ENCODE measurements at places on chromosomes 4 and X. TPM values are rescaled to one million over a fixed set of nuclear protein-coding genes. Genes with fewer than 3 reads are reported as not detected.
A peak's percentile ranks its signal among the peaks of the same experiment; 100 is the strongest.

OCRL gene
- 12.5 TPM for total RNA-seq

DNA sequence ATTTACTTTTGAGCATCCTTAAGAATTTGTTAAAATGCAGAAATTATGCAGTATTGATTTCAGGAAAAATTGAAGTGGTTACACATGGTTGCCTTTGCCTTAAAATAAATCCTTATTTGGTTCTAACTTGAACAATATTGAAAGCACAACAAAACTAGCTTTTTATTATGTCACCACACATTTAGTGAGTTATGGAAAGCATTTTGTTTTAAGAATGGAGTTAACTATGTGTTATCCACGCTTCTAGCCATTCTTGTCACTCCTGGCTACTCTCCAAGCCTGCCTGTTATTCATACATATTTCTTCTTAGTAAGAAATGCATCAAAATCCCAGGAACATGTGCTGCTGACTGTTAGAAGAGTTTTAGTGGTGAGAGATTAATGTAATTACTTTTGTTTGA lies 73.9 kb downstream of the FAT4 start:
- no peak overlapping the region for H3K27ac ChIP-seq
- H3K4me1 ChIP-seq = no peaks in the 10 kb centered on the region
- no peak for DNase-seq
- no peaks in the 10 kb centered on the region for H3K27me3 ChIP-seq
- no peak overlapping the region for H3K4me3 ChIP-seq

- H3K4me3 ChIP-seq = no peak overlapping the region
- no peaks in the 10 kb centered on the region for H3K4me1 ChIP-seq
- H3K36me3 ChIP-seq = no peaks in the 10 kb centered on the region
These were observed 17.0 kb downstream of the MTHFD2L start for GRCh38 chr4:74174941-74175340.

DNA sequence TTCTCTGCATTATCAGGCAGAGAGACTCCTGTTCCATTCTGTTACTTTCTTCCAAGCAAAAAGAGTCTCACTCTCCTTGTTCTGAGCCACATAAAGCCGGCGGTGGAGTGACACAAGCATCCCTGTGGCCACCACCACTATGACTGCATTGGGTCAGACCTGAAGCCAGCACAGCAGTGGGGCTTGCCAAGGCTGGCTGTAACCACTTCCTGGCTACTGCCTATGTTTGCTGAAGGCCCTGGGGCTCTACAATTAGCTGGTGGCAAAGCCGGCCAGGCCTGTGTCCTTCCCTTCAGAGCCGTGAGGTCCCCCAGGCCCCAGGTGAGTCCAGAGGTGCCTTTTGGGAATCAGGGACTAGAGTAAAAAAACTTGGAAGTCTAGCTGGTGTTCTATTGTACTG lies 31.8 kb downstream of the PLAC8 start:
- H3K4me3 ChIP-seq = no peak overlapping the region
- H3K4me1 ChIP-seq = peaks cover 13% of the 10 kb centered on the region
- DNase-seq = peak; percentile 24
- H3K36me3 ChIP-seq = no peaks in the 10 kb centered on the region
- peak overlapping the region; percentile 22 for H3K27ac ChIP-seq

TCEAL7 gene
- 2.1 TPM for total RNA-seq

- no peaks in the 10 kb centered on the region for H3K4me1 ChIP-seq
- DNase-seq = no peak
- no peaks in the 10 kb centered on the region for H3K27me3 ChIP-seq
- H3K27ac ChIP-seq = no peak overlapping the region
- H3K4me3 ChIP-seq = no peak overlapping the region
These were observed 181.2 kb upstream of the PPP3CA start for GRCh38 chr4:101528526-101528925.

DNA sequence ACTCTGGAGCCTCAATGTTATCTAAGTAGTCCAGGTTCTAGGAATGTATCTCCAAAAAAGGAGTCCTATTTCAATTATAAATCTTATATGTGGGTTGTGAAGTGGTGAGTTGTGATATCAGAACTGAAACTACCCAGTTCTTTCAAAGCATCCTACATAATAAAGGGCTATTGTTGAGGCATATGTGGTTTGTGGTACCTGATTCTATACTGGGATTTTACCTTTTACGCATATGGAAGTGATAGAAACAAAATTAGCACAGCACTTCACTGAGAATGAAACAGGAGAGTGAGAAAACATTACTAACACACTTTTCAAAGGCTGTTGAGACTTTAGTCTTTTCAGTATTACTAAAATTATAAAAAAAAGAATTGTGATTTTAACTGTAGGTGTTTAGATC lies 417.7 kb upstream of the GALNT7 start:
- no peak overlapping the region for H3K27ac ChIP-seq
- no peaks in the 10 kb centered on the region for H3K4me1 ChIP-seq
- no peak for DNase-seq

- H3K27ac ChIP-seq = no peak overlapping the region
- no peak for DNase-seq
- H3K4me1 ChIP-seq = no peaks in the 10 kb centered on the region
- no peak overlapping the region for H3K4me3 ChIP-seq
These were observed 207.2 kb downstream of the FGF13 start for GRCh38 chrX:138504273-138504672.

PRKG2 gene
- total RNA-seq = 6.8 TPM

CNKSR2 gene
- 6.4 TPM for total RNA-seq

DNA sequence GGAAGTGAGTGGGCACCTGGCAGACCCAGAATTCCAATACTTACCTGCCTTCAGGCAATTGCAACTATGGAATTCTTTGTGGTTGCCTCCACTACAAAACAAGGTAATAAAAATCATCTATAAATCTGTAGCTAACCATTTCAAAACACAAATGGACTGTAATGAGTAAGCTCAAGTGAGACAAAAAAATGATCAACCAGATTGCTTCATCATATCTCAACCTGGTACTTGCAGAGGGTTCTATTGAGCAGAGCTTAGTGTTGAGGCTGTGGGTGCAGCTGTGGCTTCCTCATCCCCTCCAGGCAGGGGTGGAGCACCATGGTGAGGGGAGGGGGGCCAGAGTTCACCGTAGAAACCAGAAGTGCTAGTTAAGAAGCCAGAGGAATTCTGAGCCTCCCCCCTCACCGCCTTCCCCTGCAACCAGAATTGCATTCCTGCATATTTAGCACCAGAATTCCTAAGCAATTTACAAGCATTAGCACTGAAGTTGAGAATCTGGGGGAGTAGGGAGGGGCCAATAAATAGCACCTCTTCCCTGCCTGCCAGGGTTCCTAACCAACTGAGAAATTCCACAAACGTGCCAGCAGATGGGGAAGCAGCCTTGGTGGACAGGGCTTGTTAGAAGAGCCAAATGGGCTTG lies 11.5 kb downstream of the CTAG1A start:
- H3K27me3 ChIP-seq = no peaks in the 10 kb centered on the region
- no peak for DNase-seq
- H3K27ac ChIP-seq = no peak overlapping the region
- H3K4me1 ChIP-seq = no peaks in the 10 kb centered on the region

- H3K4me1 ChIP-seq = peaks cover 5% of the 10 kb centered on the region
- peak within 1 kb of the TSS; percentile 79 for H3K27ac ChIP-seq
- no peaks in the 10 kb centered on the region for H3K36me3 ChIP-seq
- peak; percentile 70 for DNase-seq
- peak within 1 kb of the TSS; percentile 54 for H3K4me3 ChIP-seq
These were observed at the start of gene BMP3 for GRCh38 chr4:81030061-81030980. Gene BMP3 (plus strand): TSS chr4:81030708. CDS start chr4:81031285, 577 bp downstream.

- H3K36me3 ChIP-seq = no peaks in the 10 kb centered on the region
- DNase-seq = peak; percentile 75
- H3K4me3 ChIP-seq = no peak overlapping the region
- no peaks in the 10 kb centered on the region for H3K27me3 ChIP-seq
- no peak overlapping the region for H3K27ac ChIP-seq
These were observed 17.9 kb upstream of the SLC34A2 start for GRCh38 chr4:25637581-25638220.

CFAP99 gene
- 21.0 TPM for total RNA-seq

CTAG2 gene
- total RNA-seq = not detected

SSX2B gene
- total RNA-seq = not detected

RENBP gene
- 32.8 TPM for total RNA-seq

DNA sequence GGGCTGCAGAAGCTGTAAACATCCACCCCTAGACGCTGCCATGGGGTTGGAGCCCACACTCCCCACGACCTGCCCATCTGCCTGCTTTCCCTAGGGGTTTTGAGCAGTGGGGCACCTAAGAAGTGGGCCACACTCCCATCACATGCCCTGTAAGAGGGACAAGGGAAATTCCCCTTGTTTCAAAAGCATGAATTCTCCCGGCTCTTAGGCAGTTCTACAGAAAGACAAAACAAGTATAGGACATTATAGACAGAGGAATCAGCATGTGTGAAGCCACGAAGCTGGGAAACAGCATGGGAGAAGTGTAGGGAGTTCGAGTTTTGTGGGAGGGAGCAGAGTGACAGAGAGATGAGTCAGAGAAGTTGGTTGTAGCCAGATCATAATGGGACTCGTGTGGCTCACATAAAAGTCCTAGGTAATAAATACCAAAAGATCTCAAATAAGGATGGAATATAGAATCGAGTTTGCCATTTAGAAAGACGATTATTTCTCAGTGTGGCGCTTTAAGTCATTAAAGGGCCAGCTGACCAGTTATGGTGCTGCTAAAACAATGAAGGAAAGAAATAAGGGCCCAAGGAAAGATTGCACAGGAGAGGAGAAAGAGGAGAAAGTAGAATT lies 23.9 kb downstream of the APOO start:
- no peak overlapping the region for H3K4me3 ChIP-seq
- no peaks in the 10 kb centered on the region for H3K27me3 ChIP-seq
- no peak for DNase-seq
- H3K4me1 ChIP-seq = peaks cover 4% of the 10 kb centered on the region

GRCh38 chrX:118261151-118261550 lies 84.8 kb upstream of the WDR44 start:
- no peaks in the 10 kb centered on the region for H3K4me1 ChIP-seq
- H3K27me3 ChIP-seq = no peaks in the 10 kb centered on the region
- no peak overlapping the region for H3K4me3 ChIP-seq
- no peaks in the 10 kb centered on the region for H3K36me3 ChIP-seq
- no peak for DNase-seq

DNA sequence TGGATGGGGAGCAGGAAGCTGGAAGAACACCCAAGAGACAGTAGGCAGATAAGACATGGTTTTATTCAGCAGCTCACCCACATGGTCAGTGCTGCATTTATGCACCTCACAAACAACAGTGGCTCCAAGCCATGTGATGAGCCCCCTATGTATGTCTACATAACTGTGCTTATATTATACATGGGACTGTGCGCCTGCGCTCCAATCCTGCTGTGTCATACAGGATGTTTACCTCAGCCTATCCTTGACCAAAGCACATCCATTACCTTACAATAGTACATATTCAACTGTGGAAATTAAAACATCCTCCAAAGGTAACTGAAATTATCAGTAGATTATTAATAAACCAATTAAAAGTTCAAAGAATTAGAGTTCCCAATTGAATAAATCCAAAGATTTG lies 44.1 kb upstream of the SGMS2 start:
- no peaks in the 10 kb centered on the region for H3K27me3 ChIP-seq
- no peak overlapping the region for H3K27ac ChIP-seq
- H3K36me3 ChIP-seq = no peaks in the 10 kb centered on the region

- no peaks in the 10 kb centered on the region for H3K27me3 ChIP-seq
- no peak for DNase-seq
- H3K36me3 ChIP-seq = no peaks in the 10 kb centered on the region
- no peak overlapping the region for H3K27ac ChIP-seq
- no peak overlapping the region for H3K4me3 ChIP-seq
These were observed 199.9 kb upstream of the NEIL3 start for GRCh38 chr4:177109769-177110168.

DNA sequence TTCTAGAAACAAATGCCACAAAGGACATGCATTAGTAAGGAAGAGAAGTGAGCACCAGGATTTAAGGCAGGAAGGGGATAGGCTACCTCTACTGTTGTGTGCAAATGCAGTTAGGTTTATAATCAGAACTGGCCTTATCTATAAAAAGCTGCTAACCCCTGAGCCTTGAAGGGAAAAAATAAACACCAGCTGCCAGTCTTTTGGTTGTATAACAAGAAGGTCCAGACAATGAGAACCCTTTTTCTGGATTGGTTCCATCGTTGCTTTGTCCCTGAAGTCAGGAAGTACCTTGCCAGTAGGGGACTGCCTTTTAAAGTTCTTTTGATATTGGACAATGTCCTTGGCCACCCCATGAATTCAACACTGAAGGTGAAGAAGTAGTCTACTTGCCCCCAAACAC lies 126.7 kb upstream of the OTUD4 start:
- no peak overlapping the region for H3K27ac ChIP-seq
- H3K27me3 ChIP-seq = no peaks in the 10 kb centered on the region
- H3K36me3 ChIP-seq = no peaks in the 10 kb centered on the region
- H3K4me3 ChIP-seq = no peak overlapping the region

- no peaks in the 10 kb centered on the region for H3K36me3 ChIP-seq
- no peaks in the 10 kb centered on the region for H3K27me3 ChIP-seq
- peaks cover 4% of the 10 kb centered on the region for H3K4me1 ChIP-seq
- H3K4me3 ChIP-seq = no peak overlapping the region
- DNase-seq = no peak
These were observed 18.8 kb downstream of the SLC7A11 start for GRCh38 chr4:138223231-138223910.

DNA sequence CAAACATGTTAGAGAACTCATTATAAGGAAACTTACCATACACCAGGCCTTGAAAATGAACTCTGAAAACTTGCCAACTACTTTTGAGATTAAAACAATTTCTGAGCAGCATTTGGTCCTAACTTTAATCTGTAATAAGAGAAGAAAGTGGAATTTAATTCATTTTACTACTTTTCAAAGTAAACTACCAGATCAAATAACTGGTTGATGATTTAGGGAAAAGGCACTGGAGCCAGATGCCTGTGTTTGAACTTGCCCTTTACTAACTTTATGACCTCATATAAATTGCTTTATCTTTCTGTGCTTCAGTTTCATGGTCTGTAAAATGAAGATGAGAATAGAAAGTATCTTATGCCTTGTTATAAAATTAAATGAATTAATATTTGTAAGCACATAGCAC lies 159.9 kb upstream of the PCDH18 start:
- H3K4me1 ChIP-seq = no peaks in the 10 kb centered on the region
- no peak overlapping the region for H3K4me3 ChIP-seq
- no peak overlapping the region for H3K27ac ChIP-seq
- no peaks in the 10 kb centered on the region for H3K36me3 ChIP-seq

- no peaks in the 10 kb centered on the region for H3K27me3 ChIP-seq
- H3K27ac ChIP-seq = peak overlapping the region; percentile 60
These were observed 192.7 kb downstream of the SPRY1 start for GRCh38 chr4:123589301-123589700.

MSX1 gene
- total RNA-seq = 16.8 TPM

GRCh38 chrX:40736170-40736505 lies 796 bp upstream of the MED14 start:
- no peaks in the 10 kb centered on the region for H3K36me3 ChIP-seq
- no peaks in the 10 kb centered on the region for H3K4me1 ChIP-seq
- no peak for DNase-seq
- peak overlapping the region; percentile 92 for H3K27ac ChIP-seq
- H3K4me3 ChIP-seq = peak overlapping the region; percentile 58

TLR8 gene
- total RNA-seq = 7.6 TPM

ZNF732 gene
- 0.13 TPM for total RNA-seq

CAPN6 gene
- total RNA-seq = 0.20 TPM

GRCh38 chr4:53813998-53814397 lies 222.7 kb upstream of the LNX1 start:
- H3K27me3 ChIP-seq = no peaks in the 10 kb centered on the region
- H3K36me3 ChIP-seq = no peaks in the 10 kb centered on the region
- H3K27ac ChIP-seq = no peak overlapping the region
- no peak for DNase-seq
- H3K4me3 ChIP-seq = no peak overlapping the region
- H3K4me1 ChIP-seq = no peaks in the 10 kb centered on the region
